ENCODE measurements at places on chromosomes 7 and 10.

DNA sequence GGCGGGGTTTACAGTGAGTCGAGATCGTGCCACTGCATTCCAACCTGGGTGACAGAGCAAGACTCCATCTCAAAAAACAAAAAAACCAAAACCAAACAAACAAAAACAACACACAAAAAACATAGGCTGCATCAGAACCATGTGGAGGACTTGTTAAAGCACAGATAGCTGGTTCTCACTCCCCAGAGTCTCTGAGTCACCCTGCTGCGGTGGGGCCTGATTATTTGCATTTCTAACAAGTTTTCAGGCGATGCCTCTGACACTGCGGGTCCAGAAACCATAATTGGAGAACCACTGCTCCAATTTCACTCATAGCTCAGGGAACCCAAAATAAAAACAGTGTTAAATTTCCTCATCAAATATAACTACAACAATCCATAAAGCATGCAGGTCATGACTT, 816.7 kb downstream of the MAGI2 start:
- no peak for DNase-seq

GRCh38 chr10:31702954-31703353, 225.7 kb downstream of the ARHGAP12 start:
- DNase-seq, result no peak

DNA sequence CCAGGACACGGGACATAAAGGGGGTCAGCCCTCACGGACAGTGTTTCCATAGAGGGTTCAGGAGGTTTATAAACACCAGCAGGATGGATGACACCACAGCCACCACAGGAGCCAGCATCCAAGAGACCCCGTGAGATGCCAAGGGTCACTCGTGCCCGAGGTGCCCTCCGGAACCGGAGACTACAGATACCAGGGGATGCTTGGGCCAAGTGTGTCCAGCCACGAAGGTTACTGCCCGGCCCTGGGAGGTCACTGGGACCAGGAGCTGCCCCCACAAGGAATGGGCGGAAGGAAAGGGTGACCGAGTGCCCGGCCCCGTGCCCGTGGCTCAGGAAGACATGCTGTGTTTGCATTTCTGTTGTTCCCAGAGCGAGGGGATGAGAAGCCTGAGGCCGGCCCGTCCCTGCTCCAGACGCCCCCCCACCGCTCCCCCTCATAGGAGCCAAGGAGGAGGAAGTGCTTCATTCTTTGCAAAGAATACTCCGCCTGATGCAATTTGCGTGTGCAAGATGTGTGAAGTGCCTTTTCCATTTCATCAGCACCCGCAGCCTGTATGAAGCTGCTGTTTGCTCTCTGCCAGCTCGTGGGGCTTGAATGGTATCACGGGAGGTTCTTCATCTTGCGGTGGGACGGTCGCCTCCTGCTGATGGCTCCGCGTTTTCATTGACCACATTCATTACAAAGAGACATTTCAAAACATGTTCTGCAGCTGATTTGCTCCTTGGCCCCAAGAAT, 176.4 kb downstream of the ELFN1 start:
- no peak for DNase-seq

GRCh38 chr7:108247614-108248013, 117.5 kb upstream of the LAMB4 start:
- no peak for DNase-seq

- DNase-seq, result no peak
These were observed 601 bp downstream of the EPHB4 start for GRCh38 chr7:100826514-100827329.

DNA sequence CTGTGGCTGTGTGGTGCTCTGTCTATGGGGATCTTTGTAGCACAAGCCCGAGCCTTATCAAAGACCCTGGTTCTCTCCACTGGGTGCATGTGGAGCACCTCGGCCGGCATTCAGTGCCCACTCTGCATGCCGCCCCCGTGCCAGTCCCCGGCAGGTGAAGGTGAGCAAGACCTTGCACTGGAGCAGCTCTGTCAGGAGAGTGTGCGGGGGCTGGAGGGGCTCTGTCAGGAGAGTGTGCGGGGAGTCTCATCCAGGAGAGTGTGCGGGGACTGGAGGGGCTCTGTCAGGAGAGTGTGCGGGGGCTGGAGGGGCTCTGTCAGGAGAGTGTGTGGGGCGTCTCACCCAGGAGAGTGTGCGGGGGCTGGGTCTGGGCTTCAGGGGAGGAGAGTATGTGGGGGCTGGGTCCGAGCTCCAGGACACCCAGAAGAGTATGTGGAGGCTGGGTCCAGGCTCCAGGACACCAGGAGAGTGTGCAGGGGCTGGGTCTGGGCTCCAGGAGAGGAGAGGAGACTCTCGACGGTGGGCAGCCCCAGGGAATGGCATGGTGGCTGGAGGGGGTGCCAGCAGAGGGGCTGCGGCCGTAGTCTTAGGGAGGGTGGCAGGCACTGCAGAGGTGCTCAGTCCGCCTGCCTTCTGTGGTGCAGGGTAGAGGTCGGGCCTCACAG, 40.8 kb downstream of the INPP5A start:
- no peak for DNase-seq

DNA sequence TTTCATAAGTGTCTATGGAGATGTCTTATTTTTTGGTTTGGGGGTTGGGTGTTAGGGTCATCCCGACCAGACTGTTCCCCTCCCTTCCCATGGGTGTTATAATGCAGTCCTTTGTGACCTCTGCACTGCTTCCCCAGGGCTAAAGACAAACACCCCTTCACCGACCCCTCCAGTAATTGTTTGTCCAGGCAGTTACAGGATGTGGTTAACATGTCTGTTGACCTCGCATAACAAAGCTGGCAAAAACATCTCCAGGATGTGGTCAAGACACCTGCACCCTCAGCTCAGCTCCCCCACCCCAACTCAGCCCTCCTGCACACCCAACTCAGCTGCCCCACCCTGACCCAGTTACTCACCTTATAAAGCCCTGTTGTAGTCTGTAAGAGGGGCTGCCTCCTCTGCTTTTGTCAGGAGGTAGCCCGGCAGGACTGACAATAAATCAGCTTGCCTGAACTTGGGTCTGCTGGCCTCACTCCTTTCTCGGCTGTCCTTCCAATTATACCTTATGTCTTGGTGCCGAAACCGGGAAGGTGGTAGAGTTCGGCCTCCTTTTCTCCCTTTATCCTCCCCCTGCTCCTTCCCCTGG, 102.2 kb downstream of the ZNF92 start:
- DNase-seq, result peak; percentile 5

- DNase-seq, result no peak
These were observed 117.7 kb downstream of the CYTH3 start for GRCh38 chr7:6154542-6155404.

GRCh38 chr7:74514131-74514591, 60.5 kb downstream of the GTF2IRD1 start:
- DNase-seq, result no peak

DNA sequence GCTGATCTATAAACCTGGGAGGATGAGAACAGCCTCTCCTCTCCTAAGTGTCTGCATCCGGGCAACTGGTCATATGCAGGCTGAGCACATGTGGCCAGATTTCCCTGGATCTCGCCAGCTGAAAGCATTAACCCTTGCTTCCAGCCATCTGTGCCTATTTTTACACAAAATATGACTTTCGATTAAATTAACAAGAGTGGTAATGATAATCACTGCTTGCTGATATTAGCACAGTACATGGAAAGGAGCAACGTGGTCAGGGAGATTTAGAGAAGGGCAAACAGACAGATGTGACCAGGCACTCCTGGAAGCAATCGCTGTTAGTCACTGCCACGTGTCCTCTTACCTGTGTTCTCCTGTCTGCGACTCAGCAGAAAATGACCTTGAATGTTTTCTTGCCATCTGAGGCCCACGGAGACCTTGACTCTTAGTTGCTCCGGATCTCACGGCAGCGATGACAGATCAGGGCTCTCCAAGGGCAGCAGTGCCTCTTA, 59.5 kb upstream of the NPTX2 start:
- no peak for DNase-seq

GRCh38 chr10:57579926-57580325, 687.8 kb downstream of the IPMK start:
- peak; percentile 13 for DNase-seq

GRCh38 chr7:95470452-95470851, 15.3 kb upstream of the ASB4 start:
- DNase-seq, result peak; percentile 46

- no peak for DNase-seq
These were observed 1331.6 kb upstream of the SORCS1 start for GRCh38 chr10:108496106-108496505.

DNA sequence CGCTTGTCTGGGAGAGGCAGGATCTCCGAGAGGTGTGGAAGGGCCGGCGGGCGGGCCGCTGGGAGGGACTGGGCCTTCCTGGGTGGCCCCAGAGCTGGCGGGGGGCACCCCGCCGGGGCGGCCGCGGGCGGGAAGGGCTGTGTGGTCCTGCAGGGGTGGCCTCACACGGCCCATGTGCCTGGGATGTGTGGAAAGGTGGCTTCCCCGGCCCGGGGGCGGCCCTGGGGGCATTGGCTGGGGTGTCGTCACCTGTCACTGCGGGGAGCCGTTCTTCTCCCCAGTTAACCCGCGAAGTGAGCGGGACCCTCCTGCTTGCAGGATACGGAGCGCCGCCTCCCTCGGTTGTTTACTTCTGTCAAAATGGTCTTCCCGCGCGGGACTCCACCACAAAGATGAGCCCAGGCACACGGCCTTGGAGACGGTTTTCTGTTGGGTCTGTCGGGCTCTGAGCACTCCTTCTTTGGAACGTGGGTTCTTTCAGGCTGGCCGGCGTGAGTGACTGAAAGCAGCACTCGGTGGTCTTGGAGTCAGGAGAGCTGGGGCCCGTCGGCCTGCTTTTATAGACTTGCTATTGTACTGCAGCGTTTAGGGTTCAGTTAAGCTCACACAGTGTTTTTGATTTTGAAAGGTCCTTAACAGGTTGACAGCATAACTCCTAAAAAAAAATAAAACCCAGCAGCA, 700 bp downstream of the SMC3 start:
- DNase-seq, result peak; percentile 35

DNA sequence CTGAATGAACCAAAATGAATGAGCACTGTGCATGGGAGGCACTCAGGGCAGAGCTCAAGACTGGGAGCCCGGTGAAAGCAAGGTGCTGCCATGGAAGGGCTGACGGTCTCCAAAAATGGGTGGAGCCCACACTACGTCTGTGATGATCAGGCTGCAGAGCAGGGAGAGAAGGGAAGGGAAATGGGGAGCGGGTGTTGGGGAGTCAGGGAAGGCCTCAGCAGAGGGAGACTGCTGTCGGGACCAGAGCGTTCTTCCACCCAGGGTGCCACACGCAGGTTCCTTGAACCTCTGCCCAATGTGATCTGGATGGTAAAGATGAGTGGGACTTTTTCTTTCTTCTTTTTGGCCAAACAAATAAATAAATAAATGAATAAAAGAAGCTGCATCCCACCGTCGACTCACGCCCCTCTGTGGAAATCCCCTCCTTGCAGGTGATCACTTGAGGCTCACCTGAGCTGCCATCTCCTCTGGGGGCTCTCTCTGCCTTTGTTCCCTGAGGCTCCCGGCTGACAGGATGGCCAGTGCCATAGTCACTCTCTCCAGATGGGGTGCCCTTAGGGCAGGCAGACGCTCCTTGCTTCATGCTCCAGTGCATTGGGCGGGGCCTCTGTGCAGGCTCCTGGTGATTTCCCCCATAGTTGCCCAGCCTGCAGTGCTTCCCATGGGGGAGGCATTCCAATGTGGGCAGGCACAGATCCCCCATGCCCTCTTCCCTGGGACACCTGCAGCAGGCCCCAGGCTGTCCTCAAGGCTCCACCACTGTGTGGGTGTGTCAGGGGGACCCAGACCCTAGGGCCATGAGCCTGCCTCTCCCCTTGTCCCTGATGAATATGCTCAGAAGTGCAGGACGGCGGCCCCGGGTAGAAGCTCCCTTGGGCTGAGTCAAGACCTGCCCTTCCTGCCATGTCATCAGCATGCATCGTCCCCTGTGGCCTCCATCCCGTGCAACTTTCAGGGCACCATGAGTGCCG, 131.8 kb downstream of the PTPN20 start:
- no peak for DNase-seq

- DNase-seq, result no peak
These were observed 165.4 kb upstream of the MTPN start for GRCh38 chr7:136142583-136142982.

DNA sequence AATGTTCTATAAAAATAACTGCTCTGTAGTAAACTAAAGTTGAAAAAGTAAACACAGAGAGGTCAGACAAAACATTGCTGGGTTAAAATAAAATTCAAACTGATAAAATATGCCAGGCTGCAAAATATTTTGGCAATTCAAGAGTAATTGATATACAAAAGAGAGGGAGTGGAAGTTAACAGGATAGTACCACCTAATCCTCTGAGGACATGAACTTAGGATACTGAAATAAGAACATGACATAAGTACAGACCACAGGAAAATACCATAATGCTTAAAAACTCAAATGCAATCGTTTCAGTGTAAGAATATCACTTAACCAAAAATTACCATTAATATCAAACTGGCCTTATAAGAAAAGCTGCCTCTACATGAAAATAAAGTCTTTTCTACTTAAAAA, 37.6 kb upstream of the GPR22 start:
- no peak for DNase-seq

- DNase-seq, result no peak
These were observed 43.2 kb downstream of the HTRA1 start for GRCh38 chr10:122504610-122504950.

GRCh38 chr10:110160522-110160921, 46.9 kb upstream of the MXI1 start:
- DNase-seq, result no peak

DNA sequence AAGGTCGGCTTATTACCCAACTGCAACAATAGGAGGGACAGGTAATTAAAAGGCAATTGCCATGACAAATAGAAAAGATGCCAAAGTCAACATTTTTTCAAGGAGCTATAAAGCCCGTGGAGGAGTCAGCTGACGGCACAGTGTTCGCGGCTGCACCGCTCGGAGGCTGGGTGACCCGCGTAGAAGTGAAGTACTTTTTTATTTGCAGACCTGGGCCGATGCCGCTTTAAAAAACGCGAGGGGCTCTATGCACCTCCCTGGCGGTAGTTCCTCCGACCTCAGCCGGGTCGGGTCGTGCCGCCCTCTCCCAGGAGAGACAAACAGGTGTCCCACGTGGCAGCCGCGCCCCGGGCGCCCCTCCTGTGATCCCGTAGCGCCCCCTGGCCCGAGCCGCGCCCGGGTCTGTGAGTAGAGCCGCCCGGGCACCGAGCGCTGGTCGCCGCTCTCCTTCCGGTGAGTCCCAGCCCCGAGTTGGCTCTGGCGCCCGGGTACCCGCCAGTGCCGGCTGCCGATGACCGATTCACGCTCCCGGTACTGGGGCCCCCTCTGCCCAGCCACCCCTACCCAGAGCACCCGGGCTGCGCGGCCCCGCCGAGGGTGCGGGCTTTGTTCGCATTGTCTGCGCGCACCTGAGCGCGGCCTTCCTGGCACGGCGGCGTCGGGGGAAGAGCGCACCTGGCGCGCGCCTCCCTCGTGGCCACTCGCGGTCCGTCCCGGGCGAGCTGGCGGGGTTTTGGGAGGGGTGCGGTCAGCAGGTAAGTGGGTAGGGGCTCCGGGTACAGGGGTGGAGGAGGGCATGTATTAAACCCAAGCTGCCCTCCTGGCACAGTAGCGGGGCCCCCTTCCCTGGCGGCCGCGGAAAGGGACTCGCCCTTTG, at the start of gene VWA2:
VWA2 (plus strand) TSS at position 138 of the 877 bp plus-strand sequence. CDS start 9,460 bp downstream, outside the sequence.
- peak; percentile 55 for DNase-seq
